Posterior cingulate gyrus (tissue), 11 donors: ENCODE measurements at places on chromosomes 1 and 21.

GRCh38 chr1:83531521-83532309, 467.2 kb downstream of the TTLL7 start:
- no peak for DNase-seq

GRCh38 chr1:14679027-14679688, 80.7 kb downstream of the KAZN start:
- no peak for DNase-seq

- no peak for DNase-seq
Measured at GRCh38 chr1:99761774-99762173, 4.7 kb downstream of the FRRS1 start.

GRCh38 chr1:195785830-195786229, 822.4 kb downstream of the KCNT2 start:
- DNase-seq, result no peak

DNA sequence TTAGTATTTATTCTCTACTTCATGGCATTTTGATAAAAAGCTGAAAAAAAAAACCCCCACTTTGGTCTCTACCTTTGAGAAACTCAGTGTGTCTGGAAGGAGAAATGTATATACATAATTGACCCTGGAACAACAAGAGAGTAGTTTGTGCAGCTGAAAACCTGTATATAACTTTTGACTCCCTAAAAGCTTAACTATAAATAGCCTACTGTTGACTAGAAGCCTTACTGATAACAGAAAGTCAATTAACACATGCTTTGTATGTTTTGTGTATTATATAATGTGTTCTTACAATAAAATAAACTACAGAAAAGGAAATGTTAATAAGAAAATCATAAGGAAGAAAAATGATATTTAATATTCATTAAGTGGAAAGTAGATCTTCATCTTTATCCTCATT, 88.0 kb downstream of the NEK7 start:
- no peak for DNase-seq

DNA sequence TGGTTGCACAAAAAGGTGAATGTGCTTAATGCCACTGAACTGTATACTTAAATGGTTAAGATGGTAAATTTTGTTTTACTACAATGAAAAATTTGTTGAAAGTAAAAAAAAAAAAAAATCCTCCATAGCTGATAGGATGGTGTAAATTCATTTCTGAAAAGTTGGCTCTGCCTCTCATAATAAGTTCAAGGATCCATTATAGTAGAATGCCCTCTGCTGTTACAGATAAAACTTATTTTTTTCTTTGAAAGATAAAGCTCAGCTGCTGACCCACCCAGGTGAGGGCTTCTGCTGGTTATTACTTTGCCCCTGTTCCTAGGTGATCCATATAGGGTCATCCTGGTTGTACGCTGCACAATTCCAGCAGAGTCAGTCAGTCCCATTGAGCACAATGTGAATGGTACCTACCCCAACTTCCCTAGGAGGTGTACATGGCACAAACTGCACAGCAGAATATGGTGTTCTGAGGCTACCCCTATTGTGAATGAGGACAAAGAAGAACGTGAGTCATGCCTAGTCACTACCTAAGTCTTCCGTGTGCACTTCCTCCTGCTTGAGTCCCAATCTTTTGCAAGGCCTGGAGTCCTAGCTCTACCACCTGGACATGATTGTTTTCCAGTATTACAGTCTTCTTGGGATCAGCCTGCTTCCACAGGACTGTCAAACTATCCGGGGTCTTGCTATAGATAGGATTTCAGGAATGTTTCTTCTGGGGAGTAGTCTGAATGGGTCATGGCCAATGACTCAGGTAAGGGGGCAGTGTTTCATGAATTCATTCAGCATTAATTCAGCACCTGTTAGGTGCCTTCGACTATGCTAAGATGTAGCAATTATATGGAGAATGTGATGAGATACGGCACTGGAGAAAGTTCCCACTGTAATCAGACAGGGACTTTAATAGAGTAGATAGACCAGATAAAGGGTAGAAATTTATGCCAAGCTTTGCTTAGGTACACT, 20.8 kb upstream of the CD5L start:
- DNase-seq, result no peak

DNA sequence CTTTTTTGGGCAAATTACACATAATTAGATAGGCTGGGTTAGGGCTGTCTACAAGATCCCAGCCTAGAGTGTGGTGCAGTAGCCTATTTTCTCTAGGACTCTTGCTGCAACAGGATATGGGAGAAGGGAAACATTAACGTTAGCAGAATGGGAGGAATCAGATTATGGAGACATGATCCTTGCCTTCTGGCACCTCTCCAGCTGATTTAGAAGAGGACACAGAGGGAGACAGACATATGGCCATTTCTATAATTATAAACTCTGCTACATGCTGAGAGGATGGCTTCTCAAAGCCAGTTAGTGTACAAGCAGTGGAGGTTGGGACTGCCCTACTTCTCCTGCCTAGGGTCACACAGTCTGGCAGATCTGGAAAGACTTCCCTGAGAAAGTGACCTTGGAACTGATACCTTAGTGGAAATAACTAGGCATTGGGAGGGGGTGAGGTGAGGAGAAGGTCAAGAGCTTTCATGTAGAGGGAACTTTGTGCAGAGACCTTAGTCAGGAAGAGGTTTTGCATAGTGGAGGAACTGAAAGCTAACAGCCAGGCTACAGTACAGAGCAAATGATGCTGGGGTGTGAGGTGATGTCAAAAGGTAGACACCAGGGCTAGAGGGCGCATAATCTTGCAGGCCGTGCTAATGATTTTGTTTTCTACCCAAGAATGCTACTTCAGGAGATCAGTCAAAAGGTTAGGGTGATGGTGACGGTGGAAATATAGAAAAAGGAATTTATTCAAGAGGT, 1.2 kb upstream of the CD1D start:
- no peak for DNase-seq
